ENCODE measurements at places on chromosomes 5 and 9.
A peak's percentile ranks its signal among the peaks of the same experiment; 100 is the strongest.

DNA sequence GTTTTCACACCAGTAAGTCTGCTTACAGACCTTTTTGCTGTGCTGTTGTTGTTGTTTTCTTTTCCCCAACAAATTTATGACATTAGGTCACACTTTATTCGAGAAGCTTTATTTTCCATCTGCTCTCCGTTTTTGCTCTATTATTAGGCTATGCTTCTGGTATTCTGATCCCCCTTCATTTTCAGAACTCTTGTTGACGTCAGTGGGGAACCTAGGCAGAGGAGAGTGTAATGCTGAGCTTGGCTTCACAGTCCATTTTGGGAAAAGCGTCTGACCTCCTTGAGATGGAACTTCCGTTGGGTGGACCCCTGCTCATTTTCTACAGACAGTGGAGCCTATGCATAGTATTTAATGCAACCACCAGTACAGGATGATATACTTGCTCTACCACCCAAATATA is 387.9 kb upstream of the MEF2C start:
- no peak for DNase-seq

GRCh38 chr5:618450-618849 is 6.3 kb downstream of the CEP72 start:
- no peak for DNase-seq

DNA sequence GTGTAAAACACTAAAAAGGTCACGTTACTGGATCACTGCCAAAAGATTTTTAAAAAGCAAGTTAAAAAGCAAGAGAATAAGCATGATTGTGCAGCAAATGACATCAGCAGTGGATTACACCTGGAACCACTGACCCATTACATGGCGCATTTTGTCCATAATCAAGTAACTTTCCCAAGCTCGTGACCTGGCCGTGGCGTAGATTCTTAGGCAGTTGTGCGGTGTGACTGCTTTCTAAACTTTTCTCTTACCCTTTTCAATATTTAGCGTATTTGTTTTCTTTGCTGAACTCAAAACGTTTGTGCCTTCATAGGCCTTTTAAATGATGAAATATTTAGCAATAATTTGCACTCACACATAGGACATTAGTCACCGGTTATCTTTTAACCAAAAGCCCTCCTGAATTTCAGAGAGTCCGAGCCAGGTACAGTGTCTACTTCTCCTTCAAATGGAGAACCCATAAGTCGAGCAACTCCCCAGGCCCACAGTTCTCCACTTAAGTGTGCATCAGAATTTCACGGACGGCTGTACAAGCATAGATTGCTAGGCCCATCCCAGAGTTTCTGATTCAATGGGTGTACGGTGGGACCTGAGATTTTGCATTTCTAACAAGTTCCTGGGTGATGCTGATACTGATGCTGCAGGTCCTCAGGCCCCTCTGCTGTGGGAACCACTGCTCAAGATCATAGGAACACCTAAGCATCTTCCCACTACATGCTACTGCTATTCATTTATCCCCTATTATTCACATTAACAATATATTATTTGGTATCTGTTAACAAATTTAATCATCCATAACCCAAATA is 144.4 kb downstream of the GLIS3 start:
- no peak for DNase-seq

- DNase-seq, result no peak
These were observed 530.3 kb upstream of the KLF4 start for GRCh38 chr9:108019821-108020220.

- no peak for DNase-seq
These were observed 16.4 kb upstream of the ARSB start for GRCh38 chr5:79001471-79001870.

GRCh38 chr5:171926311-171926710 is 80.1 kb downstream of the FBXW11 start:
- DNase-seq, result no peak

DNA sequence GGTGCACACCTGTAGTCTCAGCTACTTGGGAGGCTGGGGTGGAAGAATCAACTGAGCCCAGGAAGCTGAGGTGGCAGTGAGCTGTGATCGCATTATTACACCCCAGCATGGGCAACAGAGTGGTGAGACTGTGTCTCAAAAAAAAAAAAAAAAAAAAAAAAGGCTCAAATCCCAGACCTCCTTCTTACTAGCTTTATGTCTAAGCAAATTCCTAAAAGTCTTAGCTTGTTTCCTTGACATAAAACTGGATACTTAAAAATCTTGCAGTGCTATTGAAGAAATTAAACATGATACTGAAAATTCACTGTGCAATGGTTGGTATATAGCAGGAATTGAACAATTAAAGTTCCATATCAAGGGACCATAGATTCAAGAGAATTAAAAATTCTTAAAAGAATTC is 45.0 kb downstream of the PCDHGC5 start:
- no peak for DNase-seq

- DNase-seq, result no peak
These were observed 55.6 kb downstream of the RXRA start for GRCh38 chr9:134381671-134382516.

DNA sequence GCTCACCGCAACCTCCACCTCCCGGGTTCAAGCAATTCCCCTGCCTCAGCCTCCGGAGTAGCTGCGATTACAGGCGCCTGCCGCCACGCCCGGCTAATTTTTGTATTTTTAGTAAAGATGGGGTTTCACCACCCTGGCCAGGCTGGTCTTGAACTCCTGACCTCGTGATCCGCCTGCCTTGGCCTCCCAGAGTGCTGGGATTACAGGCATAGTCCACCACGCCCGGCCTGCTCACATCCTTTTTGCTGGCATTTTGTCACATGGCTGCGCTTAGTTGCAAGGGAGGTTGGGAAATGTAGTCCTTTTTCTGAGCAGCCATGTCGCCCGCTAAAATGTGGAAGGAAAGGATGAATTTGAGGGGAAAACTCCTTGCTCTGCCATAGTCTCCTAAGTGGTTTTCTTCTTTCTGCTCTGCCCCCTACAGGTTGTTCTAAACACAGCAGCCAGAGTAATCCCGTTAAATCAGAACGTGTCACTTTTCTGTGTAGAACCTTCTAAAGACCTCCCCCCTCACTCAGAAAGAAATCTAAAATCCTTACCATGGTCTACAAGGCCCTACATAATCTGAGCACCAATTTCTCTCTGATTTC is 57.8 kb upstream of the HSPA9 start:
- no peak for DNase-seq

- peak; percentile 99 for DNase-seq
These were observed 57.4 kb downstream of the NRG2 start for GRCh38 chr5:139985733-139986132.

DNA sequence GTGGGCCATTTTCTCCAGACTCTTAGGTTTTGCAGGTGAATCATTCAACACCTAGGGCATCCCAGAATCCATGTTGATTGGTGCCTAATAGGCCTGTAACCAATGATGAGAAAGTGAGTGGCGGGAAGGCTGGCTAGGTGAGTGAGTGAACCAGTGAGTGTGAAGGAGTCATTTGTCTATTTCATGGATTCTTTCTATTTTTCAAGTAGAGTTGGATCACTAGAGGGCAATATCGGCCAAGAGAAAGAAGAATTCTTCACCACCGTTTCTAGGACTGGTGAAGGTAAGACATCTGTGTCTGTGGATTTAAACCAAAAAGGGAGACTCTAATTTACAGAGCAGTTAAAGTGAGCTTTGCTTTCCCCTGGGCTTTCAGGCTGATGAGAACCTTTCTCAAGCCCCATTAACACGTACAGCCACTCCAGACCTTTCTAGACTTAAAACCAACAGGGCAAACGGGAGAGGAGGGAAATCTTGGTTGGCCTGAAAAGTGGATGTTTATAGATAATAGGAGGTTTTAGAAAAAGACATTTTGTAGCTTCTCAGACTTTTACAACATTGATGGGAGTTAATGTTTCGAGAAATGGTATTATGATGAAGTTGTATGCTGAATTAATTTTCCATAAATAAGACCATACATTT is 114.3 kb upstream of the IL12B start:
- DNase-seq, result peak; percentile 81

GRCh38 chr9:2964470-2964869 is 120.6 kb upstream of the PUM3 start:
- DNase-seq, result no peak

DNA sequence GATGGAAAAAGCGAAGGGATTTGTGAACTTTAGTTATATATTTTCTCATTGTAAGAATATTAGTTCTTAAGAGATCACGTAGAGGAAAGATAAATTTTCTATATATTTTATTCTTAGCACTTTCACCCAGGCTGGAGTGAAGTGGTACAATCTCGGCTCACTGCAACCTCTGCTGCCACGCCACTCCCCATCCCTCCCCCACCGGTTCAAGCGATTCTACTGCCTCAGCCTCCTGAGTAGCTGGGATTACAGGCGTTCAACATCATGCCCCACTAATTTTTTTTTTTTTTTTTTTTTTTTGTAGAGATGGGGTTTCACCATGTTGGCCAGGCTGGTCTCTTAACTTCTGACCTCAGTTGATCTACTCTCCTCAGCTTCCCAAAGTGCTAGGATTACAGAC is 42.6 kb downstream of the RAB24 start:
- DNase-seq, result no peak

DNA sequence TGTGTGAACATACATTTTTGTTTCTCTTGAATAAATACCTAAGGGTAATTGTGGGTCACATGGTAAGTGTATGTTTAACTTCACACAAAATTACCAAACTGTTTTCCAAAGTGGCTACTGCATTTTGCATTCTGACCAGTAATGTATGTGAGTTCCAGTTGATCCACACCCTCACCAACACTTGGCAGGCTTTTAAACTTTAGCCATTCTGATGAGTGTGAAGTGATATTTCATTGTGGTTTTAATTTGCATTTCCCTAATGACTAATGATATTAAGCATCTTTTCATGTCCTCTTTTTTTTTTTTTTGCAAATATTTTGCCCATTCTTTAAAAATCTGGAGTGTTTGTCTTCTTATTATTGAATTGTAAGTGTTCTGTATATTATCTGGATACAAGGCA is 53.5 kb upstream of the MAST4 start:
- DNase-seq, result no peak

DNA sequence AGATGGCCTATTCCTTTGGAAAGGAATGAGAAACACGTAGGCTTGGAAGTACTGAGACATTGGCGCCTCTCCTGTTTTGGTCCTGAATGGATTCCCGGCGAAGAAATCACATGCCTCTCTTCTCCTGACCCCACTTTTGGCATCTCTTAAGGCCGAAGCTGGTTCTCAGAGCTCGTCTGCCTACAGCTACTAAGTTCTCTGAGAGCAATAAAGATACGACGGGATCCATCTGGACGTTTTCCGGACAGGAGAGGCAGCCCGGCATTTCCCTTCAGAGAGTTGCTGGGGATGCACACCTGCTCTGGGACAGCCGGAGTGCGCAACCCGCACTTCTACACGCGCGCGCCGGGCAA is 336.8 kb upstream of the PUM3 start:
- no peak for DNase-seq

DNA sequence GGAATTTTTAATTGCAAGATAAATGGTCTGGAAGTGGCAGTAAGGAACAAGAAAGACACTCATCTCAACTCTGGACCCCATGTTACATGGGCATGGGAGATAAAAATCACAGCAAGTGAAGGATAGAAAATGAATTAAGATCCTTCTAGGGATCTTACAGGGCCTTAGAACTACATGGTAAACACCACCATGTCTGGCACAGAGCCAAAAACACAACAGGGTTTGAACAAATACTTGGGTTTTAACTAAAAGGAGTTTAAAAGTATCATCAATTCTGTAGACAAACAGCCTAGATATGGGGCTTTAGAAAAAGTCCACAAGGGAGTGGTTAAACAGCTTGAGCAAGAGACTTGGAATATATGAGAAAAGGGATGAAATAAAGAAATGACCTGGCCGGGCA is 366.4 kb downstream of the ARL15 start:
- DNase-seq, result no peak

DNA sequence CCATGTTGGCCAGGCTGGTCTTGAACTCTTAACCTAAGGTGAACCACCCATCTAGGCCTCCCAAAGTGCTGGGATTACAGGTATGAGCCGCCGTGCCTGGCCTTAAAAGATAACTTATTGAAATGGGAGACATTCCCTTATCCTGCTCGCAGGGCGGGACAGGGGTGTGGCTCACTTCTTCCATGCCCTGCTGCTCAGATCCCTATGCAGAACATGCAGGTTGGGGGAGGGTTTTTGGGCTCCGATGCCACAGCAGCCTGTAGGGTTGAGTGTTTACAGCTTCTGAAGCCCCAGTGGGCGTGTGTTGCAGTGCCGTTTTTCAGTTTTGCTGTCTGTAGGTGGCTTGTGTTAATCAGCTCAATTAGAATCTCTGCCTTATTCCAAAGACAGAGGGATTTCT is 108.0 kb upstream of the BRINP1 start:
- DNase-seq, result no peak

- no peak for DNase-seq
These were observed 38.0 kb upstream of the LRRC14B start for GRCh38 chr5:153256-153655.

GRCh38 chr5:109218818-109219217 is 191.0 kb downstream of the PJA2 start:
- DNase-seq, result no peak

GRCh38 chr5:43286623-43287022 is 26.6 kb downstream of the HMGCS1 start:
- DNase-seq, result no peak

GRCh38 chr9:69785757-69786156 is 25.9 kb upstream of the PTAR1 start:
- DNase-seq, result peak; percentile 15

DNA sequence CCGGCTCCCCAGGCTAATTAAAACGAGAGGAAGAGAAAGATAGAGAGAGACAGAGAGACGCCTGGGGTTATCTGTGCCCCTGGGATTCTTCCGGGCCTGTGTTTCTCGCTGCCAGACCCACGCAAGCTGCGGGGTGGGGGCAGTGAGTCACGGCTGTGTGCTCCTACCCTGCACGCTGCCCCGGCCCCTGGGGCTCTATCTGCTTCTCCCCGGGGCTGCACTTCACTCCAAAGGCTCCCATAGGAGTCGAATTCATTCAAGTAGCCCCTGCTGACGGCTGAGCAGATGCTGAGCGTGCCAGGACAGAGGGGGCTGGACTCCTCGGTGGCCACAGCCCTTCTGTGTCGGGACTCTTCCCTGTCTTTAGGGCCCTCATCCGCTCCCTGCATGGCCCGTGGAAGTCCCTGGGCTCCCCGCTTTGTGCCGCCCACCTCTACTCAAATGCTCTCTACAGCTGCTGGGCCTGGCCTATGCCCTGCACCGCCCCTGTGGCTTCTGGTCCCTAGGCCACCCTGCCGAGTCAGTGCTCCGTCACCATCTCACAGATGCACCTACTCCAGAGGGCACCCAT is 22.8 kb downstream of the SARDH start:
- no peak for DNase-seq

GRCh38 chr5:147483961-147484707 is 25.7 kb downstream of the DPYSL3 start:
- DNase-seq, result peak; percentile 59
